ENCODE measurements at places on chromosomes 2 and 18.

GRCh38 chr2:142791335-142791734 lies 86.1 kb upstream of the KYNU start:
- DNase-seq = no peak

DNA sequence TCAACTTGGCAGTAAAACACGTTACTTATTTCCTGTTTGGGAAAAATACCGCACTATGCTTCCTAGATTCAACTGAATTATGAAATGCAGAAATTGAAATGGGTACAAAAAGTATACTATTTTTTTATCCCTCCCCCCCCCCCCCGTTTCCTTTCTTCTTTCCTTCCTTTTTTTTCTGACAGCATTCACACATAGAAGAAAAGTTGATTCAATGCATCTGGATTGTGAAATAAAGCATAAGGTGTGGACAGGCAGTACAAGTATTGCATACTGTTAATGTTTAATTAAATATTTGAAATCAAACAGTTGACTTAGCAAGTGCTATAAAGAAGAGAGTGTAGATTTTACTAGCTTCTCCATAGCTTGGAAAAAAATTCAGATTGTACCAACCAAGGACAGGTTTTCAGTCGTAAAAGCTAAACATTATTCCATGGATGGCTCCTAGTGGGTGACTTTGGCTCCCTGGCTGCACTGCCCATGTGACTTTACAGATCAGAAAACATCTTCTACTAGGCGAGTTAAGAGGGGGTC lies 21.6 kb upstream of the AGFG1 start:
- DNase-seq = no peak

DNA sequence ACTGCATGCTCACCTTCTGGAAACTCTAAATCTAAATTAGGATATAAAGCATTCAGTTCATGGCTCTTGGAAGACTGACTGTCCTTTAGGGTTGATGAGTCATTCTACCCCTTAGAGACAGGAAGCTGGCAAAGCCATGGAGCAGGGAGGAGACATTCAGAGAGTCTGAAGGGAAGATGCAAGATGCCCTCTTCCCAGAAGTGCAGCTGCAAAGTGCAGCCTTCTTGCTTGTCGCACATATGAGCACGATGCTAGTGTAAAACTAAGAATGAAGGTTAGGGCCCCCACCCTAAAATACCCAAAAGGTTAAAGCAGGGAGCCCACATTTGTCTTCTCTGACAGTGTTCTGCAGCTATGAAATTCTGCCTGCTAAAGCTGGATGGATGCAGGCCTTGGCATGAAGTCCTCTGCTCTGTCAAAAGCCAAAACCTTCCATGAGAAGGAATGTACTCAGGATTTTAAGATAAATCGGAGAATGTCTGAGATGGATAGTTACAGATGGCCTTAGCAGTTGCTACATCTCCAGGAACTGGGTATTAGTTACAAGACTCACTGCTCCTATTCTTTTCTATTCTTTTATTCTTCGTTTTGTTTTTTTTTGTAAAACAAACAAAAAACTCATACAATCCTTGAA lies 89.7 kb downstream of the POLE4 start:
- DNase-seq = peak; percentile 26

GRCh38 chr2:98242003-98242402 lies 104.3 kb upstream of the CNGA3 start:
- DNase-seq = no peak

GRCh38 chr2:240275386-240275785 lies 134.9 kb upstream of the OTOS start:
- no peak for DNase-seq

DNA sequence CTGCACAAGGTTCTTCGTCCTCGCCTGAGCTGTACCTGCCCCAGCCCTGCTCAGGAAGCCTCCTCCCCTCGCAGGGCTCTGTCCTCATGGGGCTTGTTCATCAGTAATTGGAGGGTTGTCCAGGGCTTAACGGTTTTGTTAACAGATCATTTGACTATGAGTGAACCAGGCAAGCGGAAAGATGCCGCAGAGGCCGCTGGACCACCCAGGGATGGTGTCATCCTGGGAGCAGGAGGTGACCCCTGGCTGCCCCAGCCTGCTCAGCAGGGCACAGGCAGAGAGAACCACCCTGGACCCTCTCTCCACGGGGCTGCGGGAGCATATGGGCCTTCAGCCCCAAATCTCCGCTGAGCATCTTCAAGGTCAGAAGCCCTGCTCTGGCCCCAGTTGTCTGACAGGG lies 264.3 kb downstream of the KLHL29 start:
- no peak for DNase-seq

DNA sequence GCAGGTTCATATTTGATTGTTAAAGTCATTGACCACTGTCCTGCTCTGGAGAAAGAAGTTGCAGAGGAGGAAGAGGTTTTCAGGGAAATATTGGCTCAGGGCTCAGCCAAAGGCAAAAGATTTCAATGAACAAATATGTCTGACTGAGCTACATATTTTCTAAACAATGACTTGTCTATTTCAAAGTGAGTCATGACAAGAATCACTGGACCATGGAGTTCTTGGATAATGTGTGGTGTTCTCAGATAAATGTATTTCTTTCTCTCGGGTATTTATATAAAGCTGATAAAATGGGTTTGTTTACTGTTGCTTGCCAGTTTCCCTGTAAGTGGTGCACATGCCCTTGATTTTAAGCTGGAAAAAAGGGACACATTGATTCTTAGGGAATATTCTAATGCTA lies 34.3 kb upstream of the RMP24 start:
- DNase-seq = no peak

All from tibial artery (tissue), 4 donors.